ENCODE measurements at places on chromosomes 2 and 18.

DNA sequence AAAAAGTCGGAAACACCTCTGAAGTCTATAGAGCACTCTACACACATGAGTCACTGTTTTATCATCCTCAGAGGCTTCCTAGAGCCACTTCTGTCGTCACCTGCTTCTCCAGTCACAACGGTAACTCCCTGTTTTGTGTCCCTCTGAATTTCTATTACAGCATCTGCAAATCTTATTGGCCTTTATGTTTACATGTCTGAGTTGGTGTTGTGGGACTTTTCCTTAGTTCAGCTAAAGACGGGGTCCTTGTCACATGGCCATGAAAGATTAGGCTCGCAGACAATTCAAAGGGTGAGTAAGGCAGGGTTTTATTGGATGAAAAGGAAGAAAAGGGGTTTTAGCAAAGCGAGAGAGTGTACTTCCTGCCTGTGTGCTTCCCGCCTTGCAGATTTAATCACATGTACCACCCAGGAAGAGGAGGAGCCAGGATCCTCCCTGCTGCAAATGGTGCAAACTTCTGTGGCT lies 185.6 kb downstream of the LPIN1 start:
- no peak for DNase-seq

DNA sequence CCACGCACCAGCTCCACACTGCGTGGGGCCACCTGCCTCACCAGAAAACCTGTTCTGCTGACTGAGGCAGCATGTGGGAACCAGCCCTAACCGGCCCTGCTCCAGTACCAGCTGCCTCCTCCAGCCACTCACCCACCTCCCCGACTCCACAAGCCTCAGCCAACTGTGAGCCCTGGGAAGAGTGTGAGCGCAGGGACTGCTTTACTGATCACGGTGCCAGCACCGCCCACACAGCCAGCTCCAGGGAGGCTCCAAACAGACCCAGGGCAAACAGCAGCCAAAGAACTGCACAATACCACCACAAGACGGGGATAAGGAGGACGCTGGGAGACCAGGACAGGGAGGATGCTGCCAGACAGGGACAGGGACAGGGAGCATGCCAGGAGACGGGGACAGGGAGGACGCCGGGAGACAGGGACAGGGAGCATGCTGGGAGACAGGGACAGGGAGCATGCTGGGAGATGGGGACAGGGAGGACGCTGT lies 28.4 kb downstream of the EIPR1 start:
- peak; percentile 66 for DNase-seq

GRCh38 chr2:184326066-184326465 lies 272.3 kb upstream of the ZNF804A start:
- DNase-seq: no peak

DNA sequence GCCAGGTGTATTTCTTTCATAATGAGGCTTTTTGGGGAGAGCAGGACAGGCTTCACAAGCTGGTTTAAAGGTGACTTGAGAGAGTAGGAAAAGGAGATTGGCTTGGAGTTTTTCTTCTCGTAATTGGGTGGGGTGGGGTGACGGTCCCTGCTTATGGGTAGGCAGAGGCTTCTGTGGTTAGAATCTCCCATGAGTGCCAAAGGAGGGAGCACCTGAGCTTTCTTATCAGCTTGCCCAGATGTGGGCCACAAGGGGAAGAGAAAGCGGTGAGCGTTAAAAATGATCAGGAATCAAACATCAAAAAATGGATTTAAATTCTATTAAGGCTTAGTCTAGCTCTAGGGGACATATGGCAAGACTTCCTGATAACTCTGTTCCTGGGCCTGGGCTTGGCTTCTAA lies 9.7 kb upstream of the PNPT1 start:
- no peak for DNase-seq

GRCh38 chr18:79587779-79588635 lies 91.6 kb upstream of the CTDP1 start:
- DNase-seq: no peak

GRCh38 chr18:63207835-63208234 lies 111.7 kb downstream of the BCL2 start:
- no peak for DNase-seq

DNA sequence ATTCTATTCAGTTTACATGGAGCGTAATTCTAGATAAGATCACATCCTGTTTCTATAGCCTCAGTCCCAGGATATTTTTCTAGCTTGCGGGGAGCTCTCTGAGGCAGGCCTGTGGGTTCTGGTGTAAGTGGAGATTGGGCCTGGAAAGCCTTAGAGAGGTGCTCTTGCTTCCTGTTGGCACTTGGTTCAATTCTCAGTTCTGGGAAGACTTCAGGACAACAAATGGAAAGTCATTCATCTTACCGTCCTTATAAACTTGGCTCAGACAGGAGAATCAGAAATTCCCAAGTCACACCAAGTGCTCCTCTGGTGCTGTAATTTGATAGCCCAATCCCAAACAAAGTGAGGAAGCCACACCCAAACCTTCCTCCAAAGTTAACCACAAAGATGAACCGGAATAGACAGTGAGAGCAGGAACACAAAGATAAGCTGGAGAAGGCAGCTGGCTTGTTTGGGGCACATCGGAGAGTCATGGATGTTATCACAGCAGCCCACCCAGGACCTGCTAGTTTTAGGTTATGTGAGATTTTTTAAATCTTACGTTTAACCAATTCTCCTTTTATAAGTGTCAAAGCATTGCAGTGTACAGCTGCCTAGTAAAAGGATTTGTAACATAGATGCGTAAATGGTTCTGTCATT lies 144.3 kb upstream of the MAP3K20 start:
- DNase-seq: no peak

DNA sequence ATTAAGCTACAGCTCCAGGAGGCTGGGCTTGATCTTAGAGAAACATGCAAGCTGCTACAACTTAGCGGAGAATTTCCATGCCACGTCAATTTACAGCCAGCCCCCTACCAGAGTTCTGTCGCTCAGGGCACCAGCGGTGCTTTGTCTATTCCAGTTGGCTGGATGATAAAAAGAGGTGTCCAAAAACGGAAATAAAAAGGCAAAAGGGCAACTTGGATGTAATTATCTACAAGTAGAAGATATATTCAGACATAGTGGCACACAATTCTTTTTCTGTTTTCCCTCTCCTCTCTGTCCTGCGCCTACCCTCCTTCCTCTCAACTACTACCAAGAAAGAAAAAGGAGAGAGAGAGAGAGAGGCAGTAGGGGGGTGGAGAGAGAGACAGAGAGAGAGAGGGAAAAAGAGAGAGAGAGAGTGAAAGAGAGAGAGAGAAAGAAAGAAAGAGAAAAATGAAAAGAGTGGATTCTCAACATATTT lies 363 bp upstream of the RFTN2 start:
- DNase-seq: peak; percentile 42

GRCh38 chr2:160822006-160822405 lies 328.4 kb upstream of the RBMS1 start:
- DNase-seq: no peak

- DNase-seq: peak; percentile 83
Measured at GRCh38 chr18:61551586-61551985, 218.4 kb downstream of the CDH20 start.

GRCh38 chr2:191038241-191038725 lies 24.3 kb upstream of the STAT1 start:
- peak; percentile 73 for DNase-seq

- no peak for DNase-seq
Measured at GRCh38 chr2:169260246-169260645, 102.1 kb downstream of the LRP2 start.

DNA sequence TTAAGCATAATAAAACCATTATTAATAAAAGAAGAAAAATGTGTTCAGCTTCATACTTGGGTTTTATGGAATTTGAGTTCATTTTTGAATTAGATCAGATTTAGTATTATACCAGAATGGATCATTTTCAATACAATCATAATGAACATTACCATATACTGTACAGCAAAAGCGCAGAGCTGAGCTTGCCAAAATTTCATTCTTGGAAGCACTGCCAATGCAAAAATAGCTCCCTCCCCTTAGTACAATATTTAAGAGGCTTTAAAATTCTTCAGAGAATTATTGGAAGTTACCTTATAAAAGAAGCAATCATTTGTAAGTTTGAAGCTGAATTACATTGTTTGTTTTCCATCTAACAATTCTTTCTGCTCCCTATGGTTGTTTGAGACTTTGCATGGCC lies 938.1 kb upstream of the SLC39A10 start:
- no peak for DNase-seq

DNA sequence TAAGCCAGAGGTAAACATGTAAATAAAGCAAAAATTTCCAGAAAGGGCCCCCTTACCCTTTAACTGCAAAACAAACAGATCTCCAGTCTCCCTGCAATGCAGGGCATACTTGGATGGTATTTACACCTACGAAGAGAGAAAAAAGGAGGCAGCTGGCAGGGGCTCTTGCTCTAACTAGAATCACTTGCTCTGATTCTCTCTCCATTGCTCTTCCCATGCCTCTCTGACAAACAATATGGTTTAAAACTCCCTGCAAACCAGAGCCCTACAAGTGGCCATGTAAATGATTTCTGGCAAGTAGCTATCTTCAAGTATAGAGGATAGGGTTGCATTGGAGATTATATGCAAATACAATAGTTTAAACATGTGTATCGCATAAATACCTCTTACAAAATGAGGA lies 35.9 kb downstream of the SF3B1 start:
- DNase-seq: no peak

DNA sequence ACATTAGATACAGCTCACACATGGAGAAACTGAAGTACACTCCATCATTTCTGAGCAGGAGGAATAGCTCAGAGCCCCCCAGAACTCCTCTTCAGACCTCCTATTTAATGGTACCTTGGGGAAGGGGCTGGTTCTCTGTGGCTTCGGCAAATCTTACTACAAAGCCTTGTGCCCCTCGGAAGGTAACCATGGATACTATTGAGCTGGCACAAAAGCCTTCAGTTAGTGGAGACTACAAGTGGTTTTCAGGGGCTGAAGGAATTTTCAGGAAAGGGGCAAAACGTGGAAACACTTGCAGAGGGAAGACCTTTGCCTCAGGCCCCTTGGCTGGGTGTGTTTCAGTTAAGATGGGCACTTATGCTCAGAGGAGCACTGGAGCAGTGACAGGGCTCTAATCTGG lies 1.1 kb upstream of the FAM237A start:
- DNase-seq: no peak

DNA sequence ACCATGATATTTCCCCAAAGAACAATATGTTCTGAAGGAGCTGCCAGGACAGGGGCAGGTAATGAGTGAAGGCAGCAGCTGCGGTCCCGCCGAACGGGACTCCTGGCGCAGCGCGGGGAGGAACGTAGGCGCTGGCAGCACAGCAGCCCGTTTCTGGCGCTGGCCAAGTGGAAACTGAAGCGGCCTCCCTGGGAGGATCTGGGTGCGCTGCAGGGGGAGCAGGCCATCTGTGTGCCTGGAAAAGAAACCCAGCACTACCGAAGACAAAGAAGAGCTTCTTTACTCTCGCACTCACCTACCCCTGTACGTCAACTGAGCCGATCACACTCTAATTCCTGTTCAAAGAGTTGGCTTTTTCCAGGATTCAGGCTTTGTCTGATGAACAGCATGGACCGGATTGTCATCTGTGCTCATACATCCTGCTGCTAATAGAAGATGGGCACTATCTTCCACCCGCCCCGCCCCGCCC lies 11.8 kb downstream of the G6PC2 start:
- DNase-seq: peak; percentile 47

- no peak for DNase-seq
Measured at GRCh38 chr2:185665251-185665814, 73.3 kb upstream of the FSIP2 start.

GRCh38 chr2:11577101-11577883 lies 43.4 kb downstream of the GREB1 start:
- no peak for DNase-seq

GRCh38 chr2:188620916-188621315 lies 329.2 kb downstream of the GULP1 start:
- no peak for DNase-seq

GRCh38 chr2:237729681-237730475 lies 68.7 kb upstream of the RBM44 start:
- peak; percentile 65 for DNase-seq

DNA sequence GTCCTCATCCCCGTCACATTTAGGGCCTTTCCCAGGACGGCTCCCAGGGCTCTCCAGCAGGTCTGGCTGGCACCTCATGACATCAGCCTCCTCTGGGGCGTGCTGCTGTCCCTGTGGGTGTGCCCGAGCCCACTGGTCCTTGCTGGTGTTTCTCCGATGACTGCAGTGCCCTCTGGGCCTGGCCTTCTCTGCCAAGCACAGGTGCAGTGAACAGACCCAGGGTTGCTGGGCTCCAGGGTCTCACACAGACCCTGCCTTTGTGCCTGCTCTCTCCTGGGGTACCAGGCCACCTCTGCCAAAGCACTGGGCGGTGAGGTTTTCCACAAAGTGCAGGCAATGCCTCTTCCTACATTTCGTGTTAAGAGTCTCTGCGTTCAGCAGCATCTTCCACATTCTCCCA lies 246.1 kb downstream of the ACKR3 start:
- no peak for DNase-seq

- no peak for DNase-seq
Measured at GRCh38 chr18:71327850-71328249, 1039.0 kb downstream of the SOCS6 start.

DNA sequence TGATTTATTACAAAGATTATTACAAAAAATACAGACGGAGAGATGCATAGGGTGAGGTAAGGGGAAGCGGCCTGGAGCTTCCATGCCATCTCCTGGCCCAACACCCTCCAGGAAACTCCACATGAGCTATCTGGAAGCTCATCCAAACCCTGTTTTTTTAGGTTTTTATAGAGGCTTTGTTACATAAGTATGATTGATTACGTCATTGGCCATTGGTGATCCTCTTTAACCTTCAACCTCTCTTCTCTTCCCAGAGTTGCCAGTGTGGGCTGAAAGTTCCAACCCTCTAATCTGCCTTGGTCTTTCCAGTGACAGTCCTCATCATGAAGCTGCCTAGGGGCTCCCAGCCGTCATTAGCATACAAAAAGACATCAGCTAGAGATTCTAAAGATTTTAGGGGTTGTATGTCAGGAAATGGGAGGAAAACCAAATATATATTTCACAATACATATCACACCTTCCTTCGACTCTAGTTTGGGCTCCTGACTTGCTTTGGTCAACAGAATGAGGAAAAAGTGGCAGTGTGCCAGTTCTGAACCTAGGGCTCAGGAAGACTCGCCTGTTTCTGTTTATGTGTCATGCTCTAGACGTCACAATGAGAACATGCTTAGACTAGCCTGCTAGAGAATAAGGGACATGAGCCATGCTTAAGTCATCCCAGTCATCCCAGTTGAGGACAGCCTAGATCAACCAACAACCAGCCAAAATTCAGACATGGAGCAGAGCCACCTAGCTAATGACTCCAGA lies 54.1 kb downstream of the ETAA1 start:
- peak; percentile 28 for DNase-seq
